ENCODE measurements at places on chromosomes 11 and 22.
A peak's percentile ranks its signal among the peaks of the same experiment; 100 is the strongest.

DNA sequence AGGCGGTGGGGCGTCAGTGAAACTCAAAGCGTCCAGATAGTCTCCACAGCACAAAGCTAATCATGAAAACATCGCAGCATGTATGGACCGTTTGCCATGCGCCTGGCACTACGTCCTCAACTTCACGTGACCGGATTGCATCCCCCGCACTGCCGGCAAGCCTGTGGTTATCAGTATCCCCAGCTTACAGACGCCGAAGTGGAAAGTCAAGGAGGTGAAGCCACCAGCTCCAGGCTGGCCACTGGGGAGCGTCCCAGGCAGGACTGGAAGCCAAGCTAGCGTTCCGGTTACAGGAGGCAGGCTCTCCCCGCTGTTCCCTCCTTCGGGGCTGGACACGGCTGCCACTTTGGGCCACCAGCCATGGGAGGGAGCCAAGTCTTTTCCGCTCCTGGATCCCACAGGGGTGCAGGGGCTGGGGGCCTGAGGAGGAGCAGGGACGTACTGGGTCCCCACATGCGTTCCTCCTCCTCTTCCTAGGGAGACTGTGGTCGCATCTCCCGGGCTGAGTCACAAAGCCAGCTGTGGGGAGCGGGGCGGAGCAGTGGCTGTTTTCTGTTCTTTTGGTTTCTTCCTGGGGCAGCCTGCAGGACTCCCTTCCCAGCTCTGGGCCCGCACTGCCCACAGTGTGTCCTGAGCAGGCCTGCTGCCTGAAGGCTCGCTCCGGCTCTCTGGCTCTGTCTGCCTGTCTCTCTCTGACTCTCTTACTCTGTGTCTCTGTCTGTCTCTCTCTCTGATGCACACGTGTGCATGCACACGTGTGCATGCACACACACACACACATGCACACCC, 4.3 kb upstream of the OSBPL5 start:
- DNase-seq = no peak

DNA sequence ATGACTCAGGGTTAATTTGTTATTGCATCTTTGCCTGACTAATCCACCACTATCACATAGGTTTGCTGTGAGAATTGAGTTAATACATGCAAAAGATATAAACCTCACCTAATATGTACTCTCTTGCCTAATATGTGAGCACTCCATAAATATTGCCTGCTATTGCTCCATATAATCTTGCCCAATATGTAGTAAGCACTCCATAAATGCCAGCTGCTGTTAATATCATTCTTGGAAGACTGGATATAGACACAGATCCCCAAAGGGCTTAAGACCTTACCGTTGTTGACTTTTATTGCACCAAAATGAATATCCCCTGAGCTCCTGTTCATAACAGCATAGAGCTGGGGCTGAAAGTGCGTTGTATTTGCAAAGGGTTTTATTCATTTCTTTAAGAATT, 27.0 kb upstream of the LRRC55 start:
- DNase-seq = no peak

DNA sequence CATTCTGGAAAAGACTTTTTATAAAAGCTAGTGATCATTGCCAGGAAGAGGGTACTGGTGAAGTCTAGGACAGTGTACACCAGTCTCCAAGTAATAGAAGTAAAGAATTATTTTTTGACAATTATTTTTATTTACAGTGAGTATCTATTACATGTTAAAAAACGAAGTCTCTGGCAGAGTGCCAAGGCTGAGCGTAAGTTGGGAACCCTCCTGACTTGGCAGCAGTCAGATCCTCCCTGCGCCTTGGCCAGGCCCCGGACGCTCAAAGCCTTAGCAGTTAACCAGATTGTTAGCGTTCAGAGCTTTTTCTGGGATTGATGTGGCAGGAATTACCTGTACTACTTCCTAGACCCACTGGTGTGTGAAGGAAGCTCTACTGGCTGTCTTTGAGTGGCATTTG, 38.1 kb upstream of the CTTN start:
- DNase-seq = no peak

- DNase-seq = peak; percentile 42
Observed at GRCh38 chr22:46453006-46453828, 84.2 kb downstream of the CELSR1 start.

- no peak for DNase-seq
Observed at GRCh38 chr11:118715837-118716260, 36.4 kb upstream of the TREH start.

GRCh38 chr22:19195796-19196731, 17.5 kb upstream of the SLC25A1 start:
- no peak for DNase-seq

- no peak for DNase-seq
Observed at GRCh38 chr11:45091563-45092403, 54.7 kb upstream of the PRDM11 start.

- DNase-seq = no peak
Observed at GRCh38 chr11:45394294-45395085, 108.3 kb upstream of the SYT13 start.

DNA sequence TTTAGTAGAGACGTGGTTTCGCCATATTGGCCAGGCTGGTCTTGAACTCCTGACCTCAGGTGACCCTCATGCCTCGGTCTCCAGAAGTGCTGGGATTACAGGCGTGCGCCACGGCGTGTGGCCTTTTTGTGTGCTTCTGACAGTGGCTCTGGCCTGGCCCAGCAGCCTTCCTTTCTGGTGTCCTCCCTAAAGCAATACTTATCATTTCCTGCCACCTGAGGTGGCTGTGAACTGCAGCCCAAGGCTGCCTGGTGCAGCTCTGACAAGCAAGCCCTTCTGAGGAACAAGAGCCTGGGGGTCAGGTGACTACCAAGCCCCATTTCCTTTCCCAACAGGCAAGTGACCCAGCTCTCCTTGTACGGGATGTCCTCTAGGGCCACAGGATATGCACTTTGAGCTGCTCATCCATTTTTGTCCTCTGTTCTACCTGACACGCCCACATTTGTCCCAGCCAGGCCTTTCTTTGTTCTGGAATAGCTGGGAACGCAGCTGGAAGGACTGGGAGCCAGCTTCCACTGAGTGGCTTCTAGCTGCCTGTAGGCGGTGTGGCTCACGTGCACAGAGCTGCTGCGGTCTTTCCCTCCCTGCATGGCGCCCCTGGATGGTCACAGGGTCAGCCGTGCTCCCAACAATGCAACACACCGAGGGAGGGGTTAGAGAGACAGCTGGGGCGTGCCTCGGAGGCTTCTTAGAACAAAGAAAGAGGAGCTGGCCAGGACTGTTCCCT, 12.3 kb upstream of the BID start:
- DNase-seq = peak; percentile 40

DNA sequence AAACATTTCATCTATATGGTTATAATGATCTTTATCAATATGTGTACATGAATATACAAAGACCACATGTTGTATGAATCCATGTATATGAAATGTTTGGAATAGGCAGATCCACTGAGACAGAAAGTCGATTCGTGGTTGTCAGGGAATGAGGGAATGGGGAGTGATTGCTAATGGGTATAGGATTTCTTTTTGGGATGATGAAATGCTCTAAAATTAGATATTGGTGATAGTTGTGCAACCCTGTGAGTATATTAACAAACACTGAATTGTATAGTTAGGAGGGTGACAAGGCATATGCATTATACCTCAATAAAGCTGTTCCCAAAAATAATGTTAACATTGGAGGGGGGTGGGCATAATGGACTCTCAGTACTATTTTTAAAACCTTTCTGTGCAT, 5.0 kb upstream of the PTPMT1 start:
- no peak for DNase-seq

DNA sequence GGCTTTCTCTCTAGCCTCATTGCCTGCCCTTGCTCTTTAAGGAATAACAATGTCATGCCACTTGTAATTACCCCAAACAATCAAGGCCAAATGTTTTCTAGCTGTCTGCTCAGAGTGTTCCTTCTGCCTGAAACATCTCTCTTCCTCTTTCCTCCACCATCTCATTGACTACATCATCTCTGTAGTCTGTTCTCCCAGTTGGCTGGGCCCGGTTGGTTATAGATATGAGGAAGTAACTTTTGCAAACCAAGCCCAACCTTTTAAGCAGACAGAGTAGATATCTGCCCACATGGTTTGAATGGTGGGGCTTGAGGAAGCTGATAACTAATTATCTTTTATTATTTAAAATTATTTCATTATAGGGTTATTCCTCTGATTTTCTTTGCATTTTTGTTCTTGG, 104.5 kb downstream of the NTM start:
- DNase-seq = no peak

DNA sequence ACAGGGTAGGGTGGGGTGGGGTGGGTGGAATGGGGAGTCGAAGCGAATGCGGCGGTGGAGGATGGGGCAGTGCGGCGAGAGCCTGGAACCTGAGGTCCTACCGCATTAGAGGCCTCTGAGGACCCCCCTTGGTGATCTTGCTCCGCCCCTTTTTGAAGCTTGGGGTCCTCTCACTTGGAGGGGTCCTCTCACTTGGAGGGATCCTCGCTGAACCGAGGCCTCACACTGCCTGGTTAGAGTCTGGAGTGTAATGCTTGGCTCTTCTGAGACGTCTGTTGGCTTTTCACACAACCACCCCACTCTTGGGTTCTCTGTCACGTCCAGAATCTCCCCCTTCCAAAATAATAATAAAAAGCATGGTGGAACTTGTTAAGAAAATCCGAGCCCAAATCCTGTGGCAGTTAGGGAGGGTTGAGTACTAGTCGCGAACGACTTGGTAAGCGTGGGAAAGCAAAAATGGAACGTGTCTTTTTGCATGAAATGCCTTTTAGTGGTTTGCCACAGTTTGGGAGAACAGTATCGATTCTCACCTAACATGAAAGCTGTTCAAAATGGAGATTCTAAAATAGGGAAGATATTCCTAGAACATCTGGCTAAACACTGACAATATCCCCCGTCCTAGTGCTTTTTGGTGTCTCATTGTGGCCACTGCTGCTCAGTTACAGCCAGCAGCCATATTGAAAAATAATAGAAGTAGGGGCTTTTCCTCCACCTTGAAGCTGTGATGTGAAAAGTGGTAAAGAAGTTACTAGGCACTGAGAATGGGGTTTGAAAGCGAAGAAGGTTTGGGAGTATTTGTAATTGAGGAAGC, 822 bp downstream of the RBX1 start:
- no peak for DNase-seq

GRCh38 chr22:26907366-26907765, 250.0 kb downstream of the MIAT start:
- no peak for DNase-seq

DNA sequence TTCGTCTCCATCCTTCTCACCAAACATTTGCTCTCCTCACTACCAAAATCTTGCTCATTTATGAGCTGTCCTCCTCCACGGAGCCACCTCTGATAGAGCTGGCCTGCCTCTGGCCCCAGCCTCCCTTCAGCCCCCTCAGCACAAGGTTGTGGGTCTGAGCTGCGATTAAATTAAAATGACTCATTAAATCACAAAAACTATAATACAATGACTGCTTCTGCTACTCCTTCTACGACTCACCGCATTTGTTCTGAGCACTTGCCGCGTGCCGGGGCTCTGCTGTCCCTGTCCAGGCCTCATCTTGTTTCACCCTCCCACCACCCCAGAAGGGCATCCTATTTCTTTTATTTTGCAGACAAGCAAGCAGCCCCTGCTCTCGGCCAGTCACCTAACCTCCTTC, 49.2 kb upstream of the TIMP3 start:
- DNase-seq = no peak

GRCh38 chr11:64250415-64251015, 815 bp upstream of the PLCB3 start:
- no peak for DNase-seq

GRCh38 chr22:47200273-47201051, 438.0 kb downstream of the TBC1D22A start:
- DNase-seq = no peak

DNA sequence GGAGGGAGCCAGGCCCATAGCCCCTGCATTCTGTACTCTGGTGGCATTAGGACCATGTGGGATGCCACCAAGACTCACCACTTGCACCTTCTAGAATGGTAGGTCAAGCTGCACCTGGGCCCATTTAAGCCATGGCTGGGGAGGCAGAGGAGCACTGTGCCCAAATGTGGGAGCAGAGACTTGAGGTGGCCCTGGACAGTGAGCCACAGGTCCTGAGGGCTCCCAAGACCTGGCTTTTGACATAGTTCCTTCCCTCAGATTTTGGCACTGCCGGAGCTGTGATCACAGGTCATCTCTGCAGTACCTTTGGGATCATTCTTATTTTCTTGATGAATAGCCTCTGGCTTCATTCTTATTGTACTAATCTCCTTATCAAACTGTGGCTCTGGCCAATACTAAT, 43.2 kb downstream of the ST3GAL4 start:
- DNase-seq = no peak

DNA sequence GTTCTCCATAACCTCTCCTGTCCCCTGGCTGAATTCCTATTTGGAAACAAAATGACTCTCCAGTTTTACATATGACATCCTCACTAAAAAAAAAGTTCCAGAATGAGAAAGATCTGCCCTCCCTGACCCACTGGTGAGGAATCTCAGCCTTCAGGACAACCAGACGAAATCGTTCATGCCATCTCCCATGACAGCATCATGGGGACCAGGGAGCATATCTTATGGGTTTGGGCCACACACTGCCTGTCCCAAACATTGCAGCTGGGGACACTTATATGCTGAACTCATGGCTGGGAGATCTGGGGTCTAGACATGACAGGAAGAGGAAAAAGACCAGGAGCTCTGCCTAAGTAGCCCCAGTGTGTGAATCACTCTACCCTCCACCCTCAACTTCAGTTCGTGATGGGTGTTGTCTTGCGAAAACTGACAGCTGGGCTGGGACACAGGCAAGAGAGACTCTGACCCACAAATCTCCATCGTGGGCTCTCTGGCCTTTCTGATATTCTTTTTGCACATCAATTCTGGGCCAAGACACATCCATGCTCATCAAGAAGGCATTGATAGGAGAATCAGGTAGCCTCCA, 102.0 kb downstream of the ZNF280B start:
- DNase-seq = no peak

DNA sequence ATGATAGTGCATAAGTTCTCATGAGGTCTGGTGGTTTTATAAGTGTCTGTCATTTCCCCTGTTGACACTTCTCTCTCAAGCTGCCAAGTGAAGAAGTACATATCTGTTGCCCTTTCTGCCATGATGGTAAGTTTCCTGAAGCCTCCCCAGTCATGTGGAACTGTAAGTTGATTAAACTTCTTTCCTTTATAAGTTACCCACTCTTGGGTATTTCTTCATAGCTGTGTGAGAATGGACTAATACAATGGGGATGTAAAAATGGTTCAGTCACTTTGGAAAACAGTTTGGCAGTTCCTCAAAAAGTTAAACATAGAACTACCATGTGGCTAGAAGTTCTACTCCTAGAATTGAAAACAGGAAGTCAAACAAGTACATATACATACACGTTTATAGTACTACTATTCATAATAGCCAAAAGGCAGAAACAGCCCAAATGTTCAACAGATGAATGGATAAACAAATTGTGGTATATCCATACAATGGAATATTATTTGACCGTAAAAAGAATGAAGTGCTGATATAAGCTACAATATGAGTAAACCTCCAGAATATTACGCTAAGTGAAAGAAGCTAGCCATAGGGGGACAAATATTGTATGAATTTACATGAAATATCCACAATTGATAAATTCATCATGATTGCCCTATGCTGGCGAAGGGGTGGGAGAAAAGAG, 16.0 kb upstream of the DKK3 start:
- no peak for DNase-seq

DNA sequence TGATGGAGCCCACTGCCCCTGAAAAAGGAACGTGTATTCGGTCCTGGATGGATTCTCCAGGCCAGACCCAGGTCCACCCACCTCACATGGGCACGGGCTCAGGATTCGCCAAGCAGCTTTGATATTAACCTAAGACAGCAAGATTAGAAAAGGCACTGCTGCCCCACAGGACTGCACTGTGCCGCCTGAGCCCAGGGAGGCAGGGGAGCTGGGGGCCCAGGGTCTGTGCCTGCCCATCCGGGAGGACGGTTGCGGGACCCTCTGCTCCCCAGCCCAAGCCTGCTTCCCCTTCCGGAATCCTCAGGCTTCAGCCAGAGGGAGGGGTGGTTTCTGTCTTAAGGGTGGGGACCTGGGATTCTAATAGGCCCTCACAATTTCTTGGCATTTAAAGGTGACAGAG, 13.5 kb upstream of the VSIG10L2 start:
- no peak for DNase-seq
